ENCODE measurements at places on chromosomes 7 and 10.
A peak's percentile ranks its signal among the peaks of the same experiment; 100 is the strongest.

GRCh38 chr7:138515001-138515528 lies 55.0 kb downstream of the TRIM24 start:
- DNase-seq: no peak

- DNase-seq: no peak
These were observed 11.2 kb downstream of the BMPER start for GRCh38 chr7:33916357-33917081.

DNA sequence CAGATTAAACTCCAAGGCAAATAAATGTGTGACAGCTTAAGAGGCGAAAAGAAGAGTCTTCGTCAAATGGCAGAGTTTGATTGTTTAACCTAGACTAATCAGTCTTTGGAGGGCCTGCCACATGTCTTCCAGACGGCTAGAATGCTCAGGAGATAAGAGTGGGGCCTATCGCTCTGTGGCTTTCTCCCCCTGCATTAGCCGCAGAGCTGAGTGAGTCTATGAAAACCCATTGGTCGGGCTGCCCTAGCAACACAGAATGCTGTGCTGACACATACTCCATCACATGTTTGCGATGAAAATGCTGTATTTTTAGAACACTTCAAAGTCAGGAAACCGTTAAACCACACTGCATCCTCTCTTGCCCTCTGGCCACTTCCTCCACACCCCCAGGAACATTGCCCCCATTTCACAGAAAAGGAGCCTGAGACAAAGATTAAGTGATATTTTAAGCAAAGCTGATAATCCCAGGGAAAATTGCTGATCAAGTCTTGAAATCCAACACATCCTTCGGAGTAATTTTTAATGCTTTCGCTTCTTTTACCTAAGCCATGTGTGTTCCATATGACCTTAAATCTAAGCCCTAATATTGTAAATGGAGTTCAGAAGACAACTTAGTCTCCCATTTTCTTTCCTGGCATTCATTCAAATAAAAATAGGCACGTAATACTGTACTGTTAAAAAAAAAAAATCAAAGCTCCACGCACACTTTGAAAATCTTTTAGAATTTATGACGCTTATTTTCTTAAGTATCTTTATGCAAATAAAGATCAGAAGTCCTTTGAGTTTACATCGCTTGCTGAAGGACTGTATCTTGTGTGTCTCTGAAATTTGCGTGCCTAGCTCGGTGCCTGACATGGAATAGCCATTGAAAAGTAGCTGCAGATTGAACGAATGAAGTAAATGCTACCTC lies 161.2 kb downstream of the CELF2 start:
- DNase-seq: peak; percentile 92

GRCh38 chr10:28558186-28558585 lies 25.3 kb downstream of the WAC start:
- no peak for DNase-seq

- DNase-seq: no peak
These were observed 572.6 kb downstream of the DNAJB6 start for GRCh38 chr7:157909370-157909769.

DNA sequence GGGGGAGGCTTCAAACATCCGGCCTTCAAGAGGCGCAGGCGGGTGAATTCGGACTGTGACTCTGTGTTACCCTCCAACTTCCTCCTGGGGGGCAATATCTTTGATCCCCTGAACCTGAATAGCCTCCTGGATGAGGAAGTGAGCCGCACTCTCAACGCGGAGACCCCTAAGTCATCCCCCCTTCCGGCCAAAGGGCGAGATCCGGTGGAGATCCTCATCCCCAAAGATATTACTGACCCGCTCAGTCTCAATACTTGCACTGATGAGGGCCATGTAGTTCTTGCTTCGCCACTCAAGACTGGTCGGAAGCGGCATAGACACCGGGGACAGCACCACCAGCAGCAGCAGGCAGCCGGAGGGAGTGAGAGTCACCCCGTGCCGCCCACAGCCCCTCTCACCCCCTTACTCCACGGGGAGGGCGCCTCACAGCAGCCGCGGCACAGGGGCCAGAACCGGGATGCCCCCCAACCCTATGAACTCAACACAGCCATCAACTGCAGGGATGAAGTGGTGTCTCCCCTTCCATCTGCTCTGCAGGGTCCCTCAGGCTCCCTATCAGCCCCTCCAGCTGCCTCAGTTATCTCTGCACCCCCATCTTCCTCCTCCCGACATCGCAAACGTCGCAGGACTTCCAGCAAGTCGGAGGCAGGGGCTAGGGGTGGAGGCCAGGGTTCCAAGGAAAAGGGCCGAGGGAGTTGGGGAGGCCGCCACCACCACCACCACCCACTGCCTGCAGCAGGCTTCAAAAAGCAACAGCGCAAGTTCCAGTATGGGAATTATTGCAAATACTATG lies 1.1 kb downstream of the MEPCE start:
- peak; percentile 51 for DNase-seq

DNA sequence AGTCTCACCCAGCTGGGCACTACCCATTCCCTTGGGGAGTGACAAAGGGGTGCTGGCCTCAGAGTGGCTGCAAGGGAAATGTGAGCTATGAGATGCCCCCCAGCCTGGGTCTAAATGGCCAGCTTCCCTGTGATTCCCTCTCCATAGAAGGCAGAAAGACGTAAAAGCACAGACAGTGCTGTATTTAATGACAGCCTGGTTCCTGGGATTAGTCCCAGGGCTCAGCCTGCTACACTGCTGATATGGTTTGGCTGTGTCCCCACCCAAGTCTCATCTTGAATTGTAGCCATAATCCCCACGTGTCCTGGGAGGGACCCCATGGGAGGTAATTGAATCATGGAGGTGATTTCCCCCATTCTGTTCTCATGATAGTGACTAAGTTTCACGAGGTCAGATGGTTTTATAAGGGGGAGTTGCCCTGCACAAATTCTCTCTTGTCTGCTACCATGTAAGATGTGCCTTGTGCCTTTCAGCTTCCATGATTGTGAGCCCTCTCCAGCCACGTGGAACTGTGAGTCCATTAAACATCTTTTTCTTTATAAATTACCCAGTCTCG lies 23.9 kb upstream of the CALN1 start:
- no peak for DNase-seq

GRCh38 chr10:133013463-133013862 lies 71.1 kb upstream of the CFAP46 start:
- peak; percentile 12 for DNase-seq

DNA sequence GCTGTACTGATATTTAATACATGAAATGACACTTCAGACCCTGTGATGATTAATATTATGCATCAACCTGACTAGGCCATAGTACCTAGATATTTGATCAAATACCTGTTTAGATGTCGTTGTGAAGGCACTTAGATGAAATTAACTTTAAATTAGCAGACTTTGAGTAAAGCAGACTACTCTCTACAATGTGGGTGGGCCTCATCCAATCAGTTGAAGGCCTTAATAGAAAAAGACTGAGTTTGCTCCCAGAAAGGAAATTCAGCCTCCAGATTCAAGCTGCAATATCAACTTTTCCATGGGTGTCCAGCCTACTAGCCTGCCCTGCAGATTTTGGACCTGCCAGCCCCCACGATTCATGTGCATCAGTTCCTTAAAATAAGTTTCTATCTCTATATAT lies 68.6 kb upstream of the TMEM168 start:
- DNase-seq: no peak

DNA sequence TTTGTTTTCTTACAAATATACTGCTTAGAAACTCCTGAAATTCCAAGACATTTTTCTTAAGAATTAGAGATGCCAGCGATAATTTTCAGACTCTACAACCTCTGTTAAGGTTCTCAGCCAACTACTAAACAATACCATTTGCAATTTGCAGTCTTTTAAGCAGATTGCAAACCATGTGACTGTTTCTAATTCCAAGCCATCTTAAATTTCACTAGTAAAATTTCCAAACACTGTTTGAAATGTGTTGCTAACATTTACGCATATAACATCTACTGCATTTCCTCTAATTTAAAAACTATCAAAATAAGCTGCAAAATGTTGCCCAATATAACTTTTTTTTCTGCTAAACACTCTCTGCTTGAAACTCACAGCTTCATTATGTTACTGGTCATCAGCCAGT lies 56.0 kb upstream of the MACROH2A2 start:
- no peak for DNase-seq

- no peak for DNase-seq
These were observed 129.8 kb downstream of the KCND2 start for GRCh38 chr7:120402801-120403200.

DNA sequence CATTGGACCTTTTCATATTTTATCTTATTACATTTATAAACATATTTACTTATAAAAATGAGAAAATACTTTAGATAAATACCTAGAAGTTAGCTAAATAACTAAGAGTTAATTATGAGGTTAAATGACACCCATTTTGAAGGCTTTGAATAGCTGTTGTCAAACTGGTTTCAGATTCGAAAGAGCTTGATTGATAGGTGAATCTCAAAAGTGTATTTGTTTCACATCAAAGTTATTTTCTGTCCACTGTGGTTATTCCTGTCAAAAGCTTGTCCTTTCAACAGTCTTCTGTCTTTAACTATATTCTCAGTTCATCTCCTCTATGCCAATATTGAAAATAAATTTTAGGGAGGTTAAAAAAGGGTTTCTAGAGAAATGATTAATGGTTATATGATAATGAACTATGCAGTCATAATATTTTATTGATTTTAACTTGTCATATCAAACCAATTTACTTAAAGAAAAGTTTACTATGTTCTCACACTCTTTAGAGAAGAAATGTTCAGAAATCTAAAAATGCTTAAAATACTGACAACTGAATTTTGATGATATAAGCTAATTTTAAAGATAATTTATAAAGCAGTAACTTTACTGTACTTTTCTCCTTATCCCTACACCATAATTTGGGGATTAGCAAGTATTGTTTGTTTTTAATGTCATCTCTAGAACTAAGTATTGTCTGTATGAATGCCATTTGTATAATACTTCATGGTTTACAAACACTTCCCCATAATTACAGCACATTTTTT lies 72.0 kb upstream of the FOXP2 start:
- no peak for DNase-seq

GRCh38 chr7:158827411-158828132 lies 1.7 kb downstream of the ESYT2 start:
- DNase-seq: peak; percentile 63

- DNase-seq: no peak
These were observed 512.5 kb downstream of the ETV1 start for GRCh38 chr7:13476881-13477444.

- peak; percentile 54 for DNase-seq
These were observed 55.4 kb upstream of the LMTK2 start for GRCh38 chr7:98051118-98051744.

DNA sequence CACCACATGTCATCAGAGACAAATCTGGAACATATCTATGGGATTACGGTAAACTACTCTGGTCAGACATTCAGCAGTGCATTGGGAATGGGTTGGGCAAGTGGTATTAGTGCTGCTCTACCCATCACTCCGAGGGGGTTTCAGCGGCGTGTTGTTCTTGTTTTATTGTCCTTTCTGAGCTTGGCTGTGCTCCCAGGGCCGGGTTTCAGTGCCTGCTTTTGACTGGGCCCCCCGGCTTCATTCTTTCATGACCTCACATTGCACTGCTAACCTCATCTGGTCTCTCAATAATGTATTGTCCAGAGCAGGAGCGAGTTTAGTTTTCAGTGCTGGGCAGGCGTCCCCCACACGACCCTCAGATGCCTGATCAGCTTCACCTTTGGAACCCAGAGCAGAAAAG lies 364.6 kb downstream of the PAXIP1 start:
- no peak for DNase-seq

- DNase-seq: peak; percentile 65
These were observed 113.4 kb downstream of the PTPN20 start for GRCh38 chr10:47024399-47025252.

Data from CD4-positive, alpha-beta T cell treated with Interleukin-12 subunit alpha and Interleukin-12 subunit beta, for 1 hour (primary cell).